Mesothelial cell of epicardium (in vitro differentiated cells): ENCODE measurements at places on chromosomes 11 and 22.
A peak's percentile ranks its signal among the peaks of the same experiment; 100 is the strongest.

DNA sequence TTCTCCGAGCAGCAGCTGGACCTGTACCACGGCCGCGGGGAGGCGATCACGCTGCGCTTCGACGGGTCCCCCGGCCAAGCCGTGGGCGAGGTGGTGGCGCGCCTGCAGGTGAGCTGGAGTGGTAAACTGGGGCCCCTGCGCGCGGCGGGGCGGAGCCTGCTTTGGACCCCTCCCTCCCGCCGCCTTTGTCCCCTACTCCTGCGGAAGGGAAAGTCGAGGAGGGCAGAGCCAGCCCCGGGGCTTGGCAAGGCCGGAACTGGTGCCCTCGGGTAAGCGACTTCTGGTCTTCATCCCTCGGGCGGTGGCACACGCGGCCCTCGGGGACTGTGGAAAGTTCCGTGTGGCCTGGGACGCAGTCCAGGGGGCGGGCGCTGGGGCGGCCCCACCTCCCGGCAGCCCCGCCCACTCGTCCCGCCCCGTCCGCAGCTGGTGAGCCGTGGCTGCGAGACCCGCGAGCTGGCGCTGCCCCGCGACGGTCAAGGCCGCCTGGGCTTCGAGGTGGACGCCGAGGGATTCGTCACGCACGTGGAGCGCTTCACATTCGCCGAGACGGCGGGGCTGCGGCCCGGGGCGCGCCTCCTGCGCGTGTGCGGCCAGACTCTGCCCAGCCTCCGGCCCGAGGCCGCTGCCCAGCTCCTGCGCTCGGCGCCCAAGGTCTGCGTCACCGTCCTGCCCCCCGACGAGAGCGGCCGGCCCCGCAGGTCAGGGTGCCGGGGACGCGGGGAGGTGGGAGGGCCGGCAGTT lies 9.2 kb downstream of the SIPA1 start:
- no peak for DNase-seq

DNA sequence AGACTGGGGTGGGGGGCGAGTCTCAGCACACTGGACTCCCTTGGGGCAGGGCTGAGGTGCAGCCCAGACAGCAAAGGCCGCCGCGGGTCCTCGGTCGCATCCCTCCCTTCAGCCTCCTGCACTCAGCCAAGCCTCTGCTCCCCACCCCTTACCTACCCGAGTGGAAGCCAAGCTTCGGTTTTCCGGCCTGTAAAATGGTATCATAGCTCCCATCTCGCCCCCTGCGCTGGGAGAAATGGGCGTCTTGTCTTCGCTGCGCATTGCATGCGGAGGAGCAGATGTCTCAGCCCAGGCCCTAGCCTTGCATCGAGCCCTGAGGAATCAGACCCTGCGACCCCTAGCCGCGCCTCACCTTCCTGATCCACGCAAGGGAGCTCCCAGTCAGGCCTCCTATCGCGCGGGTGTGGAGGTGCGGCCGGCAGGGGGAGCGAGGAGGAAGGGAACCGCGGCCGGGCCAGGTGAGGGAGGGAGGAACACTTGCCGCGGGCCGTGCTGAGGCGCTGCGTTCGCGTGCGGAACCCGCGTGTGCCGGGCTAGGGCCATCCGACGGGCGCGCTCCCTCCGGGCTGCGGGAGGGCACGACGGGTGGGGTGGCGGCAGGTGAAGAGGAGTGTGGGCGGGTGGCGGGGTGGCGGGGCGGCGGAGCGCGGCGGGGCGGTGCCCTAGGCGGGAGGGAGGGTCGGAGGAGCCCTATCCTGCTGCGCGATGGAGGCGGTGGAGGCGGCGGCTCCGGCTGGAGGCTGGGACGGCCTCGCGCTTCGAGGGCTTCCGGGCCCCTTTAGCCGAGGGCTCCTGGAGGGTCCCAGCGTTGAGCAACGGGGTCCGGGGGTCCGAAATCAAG lies 4.1 kb upstream of the TBX1 start:
- peak; percentile 70 for DNase-seq

DNA sequence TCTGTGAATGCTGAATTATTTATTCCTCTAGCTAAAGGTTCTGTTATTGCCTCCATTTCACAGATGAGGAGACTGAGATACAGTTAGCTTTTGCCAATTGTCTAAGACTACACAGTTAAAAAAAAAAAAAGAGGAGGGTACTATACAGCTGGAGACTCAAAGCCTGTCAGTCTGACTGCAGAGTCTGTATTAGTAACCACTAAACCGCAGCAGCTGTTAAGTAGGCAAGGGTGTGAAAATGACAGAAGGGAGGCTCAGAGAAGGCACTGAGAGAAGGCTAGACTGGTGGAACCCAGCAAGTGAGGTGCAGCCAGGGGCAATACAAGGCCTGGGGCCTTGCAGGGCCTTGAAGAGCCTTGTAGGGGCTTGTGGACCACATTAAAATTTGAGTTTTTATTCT lies 181.2 kb downstream of the CSNK2A3 start:
- no peak for DNase-seq

GRCh38 chr11:117827521-117828511 lies 3.3 kb upstream of the FXYD2 start:
- peak; percentile 34 for DNase-seq

- no peak for DNase-seq
These were observed 200.9 kb downstream of the AASDHPPT start for GRCh38 chr11:106278391-106278790.

DNA sequence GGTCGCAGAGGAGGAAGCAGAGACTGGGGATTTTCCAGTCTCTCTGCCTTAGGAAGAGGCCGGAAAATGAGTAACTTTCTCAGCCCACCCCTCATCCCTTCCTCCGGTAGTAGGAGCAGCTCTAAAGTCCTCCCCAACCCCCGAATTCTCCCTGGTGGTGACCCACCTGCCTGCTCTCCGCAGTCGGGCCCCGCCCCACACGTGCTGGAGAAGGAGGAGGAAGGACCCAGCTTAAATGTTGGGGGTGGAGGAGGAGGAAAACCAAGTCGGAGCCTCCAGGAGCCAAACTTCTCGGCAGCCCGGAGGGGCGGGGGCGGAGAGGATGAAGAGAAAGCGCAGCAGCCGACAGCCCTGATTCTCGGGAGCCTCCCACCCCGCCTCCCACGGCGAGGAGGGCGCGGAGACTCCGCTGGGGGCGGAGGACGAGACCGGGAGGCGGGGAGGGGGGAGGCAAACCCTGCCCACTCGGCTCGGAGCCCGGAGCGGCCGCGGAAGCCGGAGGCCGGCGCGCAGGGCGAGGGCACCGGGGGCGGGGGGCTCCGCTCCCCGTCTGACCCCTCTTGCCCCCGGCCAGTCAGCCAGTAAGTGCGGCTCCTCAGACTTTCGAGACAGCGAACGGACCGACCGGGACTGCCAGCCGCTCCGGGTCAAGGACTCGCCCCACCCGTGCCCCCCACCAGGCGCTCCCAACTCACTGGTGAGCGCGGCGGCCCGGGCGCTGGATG lies at the start of gene TPBGL:
TPBGL (plus strand) TSS at position 464 of the 725 bp plus-strand sequence. CDS start 276 bp downstream, outside the sequence.
- DNase-seq, result no peak

DNA sequence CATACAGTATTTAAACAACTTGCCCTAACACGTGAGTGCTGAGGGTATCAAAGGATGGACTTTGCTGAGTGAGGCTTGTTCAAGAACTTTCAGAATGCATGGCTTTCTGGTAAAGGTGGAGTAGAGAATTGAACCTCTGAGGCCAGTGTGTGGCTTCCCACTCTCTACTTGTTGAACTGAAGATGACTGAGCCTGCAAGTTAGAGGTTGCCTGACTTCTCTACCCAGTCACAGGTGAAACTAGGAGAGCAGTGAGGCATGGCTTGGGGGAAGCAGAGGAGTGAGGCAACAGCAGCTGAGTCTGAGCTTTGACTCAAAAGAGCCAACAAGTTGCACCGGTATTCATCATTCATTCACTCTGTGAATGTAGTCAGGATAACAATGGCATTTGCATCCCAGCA lies 256.4 kb upstream of the SESN3 start:
- DNase-seq, result no peak

DNA sequence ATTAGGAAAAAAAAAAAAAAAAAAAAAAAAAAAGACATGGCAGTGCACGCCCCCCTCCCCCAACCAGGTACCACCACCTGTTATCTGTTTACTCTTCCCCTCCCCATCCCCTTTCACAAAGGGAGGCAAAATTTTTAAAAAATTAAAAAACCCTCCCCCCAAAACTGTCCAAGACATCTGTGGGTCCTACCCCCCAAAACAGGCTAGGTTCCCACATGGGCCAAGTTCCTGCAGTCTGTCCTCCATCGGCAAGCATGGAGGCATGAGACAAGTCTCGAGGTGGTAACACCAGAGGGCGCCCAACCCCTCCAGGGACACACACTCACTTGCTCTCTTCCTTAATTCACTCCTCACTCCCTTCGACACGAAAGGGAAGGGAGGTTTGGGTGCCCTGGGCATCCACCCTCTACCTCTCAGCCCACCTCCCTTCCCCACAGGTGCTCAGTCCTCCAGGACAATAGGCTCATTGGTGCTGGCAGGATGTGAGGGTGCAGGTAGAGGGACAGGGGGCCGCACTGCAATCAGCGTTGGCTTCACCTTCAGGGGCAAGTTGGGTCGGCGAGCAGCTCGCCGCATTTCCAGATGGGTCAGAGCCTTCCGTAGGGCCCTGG lies 2.2 kb upstream of the TUT1 start:
- DNase-seq, result peak; percentile 66

GRCh38 chr22:36224245-36224644 lies 15.1 kb downstream of the APOL2 start:
- DNase-seq, result no peak

- DNase-seq, result no peak
These were observed 101.7 kb upstream of the GRAMD1B start for GRCh38 chr11:123328281-123328867.

DNA sequence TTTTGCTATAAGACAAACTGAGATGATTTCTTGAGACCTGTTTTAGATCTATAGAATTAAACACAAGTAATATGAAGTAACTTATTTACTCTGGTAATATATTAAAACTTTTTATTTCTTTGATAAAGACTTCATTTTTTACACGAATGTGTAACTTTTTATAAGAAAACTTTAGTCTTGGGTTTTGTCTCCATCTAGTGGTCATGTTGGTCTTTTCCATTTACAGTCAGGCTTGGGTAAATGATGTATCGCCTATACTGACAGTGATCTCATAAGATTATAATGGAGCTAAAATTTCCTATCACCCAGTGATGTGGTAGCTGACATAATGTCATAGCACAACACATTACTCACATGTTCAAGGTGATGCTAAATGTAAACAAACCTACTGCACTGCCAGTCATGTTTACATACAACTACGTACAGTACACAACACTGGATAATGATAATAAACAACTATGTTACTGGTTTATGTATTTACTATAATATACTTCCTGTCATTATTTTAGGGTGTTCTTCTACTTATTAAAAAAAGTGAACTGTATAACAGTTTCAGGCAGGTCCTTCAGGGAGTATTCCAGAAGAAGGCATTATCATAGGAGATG lies 7.5 kb upstream of the C11orf97 start:
- DNase-seq, result no peak

- DNase-seq, result no peak
These were observed 77.7 kb downstream of the STIM1 start for GRCh38 chr11:3933165-3933628.

DNA sequence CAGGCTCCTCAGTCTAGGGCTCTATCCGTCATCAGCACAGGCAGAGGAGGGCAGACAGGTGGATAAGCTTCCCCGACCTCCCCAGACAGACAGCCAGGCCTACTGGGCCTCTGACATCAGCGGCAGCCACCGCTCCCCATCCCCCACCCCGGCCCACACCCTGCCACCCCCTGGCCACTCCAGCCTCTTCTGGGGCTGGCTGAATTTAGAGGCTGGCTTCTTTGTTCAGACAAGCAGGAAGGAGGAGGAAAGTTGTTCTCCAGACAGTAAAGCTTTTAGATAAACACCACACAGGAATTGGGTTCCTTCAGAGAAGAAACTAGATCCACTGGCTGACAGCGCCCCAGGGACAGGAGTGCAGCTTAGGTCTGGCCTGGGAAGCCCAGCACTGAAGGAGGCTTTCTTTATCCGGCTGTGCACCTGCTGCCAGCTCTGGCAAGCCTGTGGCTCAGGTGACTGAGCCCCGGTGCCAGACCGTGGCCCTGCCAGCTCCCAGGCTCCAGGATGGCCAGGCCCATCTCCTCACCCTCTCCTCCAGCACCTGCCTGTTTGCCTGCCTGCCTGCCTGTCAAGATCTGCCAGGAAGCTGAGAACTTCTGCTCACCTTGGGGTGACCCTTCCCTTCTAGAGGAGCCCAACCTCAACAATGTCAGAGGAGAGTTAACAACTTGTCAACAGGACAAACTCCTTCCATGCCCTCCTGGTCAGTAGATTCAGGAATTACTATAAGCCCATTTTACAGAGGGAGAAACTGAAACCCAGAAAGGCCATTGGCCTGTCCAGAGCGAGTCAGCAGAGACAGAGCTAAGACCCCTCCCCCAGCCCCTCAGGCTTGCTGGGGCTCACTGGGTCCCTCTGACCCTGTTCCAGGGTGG lies 44.0 kb upstream of the KLHL35 start:
- DNase-seq, result no peak

GRCh38 chr11:57641011-57641807 lies 8.5 kb downstream of the YPEL4 start:
- DNase-seq, result peak; percentile 45

- DNase-seq, result peak; percentile 68
These were observed 13.5 kb upstream of the SORL1-AS1 start for GRCh38 chr11:121466063-121466794.

DNA sequence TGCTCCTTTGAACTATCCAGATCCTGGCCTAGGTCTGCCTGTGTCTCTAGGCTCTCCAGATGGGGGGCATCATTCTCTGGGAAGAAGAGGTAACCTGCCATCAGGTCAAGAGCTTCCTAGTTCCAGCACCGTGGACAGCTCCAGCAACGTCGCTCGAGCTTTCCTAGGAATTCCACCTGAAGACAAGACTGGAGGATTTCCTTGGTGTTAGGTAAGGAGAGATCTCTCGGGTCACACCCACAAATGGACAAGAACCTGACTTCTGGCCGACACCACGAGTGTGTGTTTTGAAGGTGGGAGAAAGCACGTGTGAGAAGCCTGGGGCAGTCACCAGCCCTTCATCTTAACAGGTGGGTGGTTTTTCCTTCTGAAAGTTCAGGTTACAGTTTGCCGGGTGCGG lies 1.2 kb downstream of the PRG3 start:
- DNase-seq, result no peak

DNA sequence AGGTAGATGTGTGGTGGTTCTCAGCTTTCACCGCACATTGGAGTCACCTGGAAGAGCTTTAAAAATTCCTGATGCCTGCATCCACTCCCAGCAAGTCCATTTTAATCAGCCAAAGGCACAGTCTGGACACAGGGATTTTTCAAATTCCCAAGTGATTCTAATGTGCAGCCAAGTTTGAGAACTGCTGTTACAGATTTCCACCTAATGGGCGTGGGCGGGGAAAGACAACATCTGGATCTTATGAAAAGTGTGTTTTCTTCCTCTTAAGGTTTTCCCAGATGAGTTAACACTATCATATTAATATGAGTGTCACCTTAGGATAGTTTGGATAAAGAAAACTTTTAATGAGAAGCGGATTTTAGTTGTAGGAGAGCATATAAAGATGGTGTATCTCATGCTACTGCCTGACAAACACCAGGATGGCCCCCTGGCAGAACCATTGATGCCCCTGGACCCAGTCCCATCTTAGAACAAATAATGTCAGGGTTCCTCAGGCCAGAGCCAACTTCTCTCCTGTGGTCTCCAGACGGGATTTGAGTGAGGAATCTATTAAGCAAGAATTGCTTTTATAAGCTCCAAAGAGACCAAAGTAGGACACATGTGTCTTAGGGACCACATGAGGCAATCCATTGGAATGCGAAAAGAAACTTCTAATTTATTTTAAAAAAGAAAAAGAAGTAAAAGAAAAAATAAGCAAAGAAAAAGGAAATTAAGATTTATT lies 31.9 kb downstream of the POU2AF1 start:
- no peak for DNase-seq

- peak; percentile 88 for DNase-seq
These were observed at the start of gene LGR4 for GRCh38 chr11:27472398-27473016. Gene LGR4 (minus strand): TSS chr11:27472790. CDS start chr11:27472302, 488 bp downstream.
